Epithelial cell of umbilical artery (primary cell): ENCODE measurements at places on chromosomes 5 and 9. TPM values are rescaled to one million over a fixed set of nuclear protein-coding genes. Genes with fewer than 3 reads are reported as not detected.

DNM1 gene
- 0.46 and 0.97 TPM in 2 replicates for total RNA-seq

EQTN gene
- not detected in 2 replicates for total RNA-seq

ERAP2 gene
- 18.8 and 212 TPM in 2 replicates for total RNA-seq

TAS2R1 gene
- not detected in 2 replicates for total RNA-seq

PGM5 gene
- total RNA-seq, result 0.46 and 0.65 TPM in 2 replicates

TLX3 gene
- total RNA-seq, result not detected in 2 replicates
